ENCODE measurements at places on chromosomes 5 and 9. TPM values are rescaled to one million over a fixed set of nuclear protein-coding genes. Genes with fewer than 3 reads are reported as not detected.

The PAXX gene
- 14.6 TPM for polyA plus RNA-seq

DNA sequence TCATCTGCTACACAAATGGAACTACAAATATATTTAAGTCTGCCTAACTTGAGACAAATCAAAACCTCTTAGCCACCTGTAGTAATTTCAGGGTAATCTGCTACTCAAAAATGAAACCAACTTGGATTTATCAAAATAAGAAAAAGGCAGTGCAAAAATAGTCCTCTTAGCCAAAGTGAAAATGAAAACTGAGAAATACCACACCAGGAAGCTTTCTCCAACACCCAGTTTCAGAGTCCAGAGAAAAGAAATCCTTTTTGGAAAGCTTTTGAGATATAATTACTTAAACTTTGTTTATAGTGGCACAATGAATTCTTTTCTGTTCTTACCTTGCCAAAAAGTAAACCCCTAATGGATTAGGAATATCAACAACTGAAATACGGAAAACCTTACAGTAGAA lies 990.4 kb downstream of the EFNA5 start:
- H3K4me1 ChIP-seq: no peaks in the 10 kb centered on the region
- H3K36me3 ChIP-seq: no peaks in the 10 kb centered on the region
- DNase-seq: no peak
- no peaks in the 10 kb centered on the region for H3K27me3 ChIP-seq
- no peak overlapping the region for H3K27ac ChIP-seq
- no peak overlapping the region for H3K4me3 ChIP-seq

DNA sequence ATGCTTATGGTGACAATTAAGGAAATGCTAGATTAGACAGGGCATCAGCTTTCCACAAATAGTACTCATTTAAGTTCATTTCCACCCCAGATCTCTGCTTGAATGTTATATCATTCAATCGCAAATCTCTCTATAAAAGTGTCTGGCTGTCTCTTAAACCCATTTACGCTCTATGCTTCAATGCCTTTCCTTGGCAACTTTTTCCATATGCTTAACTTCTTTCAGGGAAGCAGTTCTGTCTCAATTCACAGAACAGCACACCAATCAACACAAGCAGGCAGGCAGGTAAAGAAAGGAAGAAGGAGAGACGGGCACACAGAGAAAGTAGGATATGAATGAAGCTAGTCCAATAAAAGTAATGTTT lies 243.1 kb downstream of the DENND1A start:
- H3K27ac ChIP-seq: no peak overlapping the region
- H3K36me3 ChIP-seq: no peaks in the 10 kb centered on the region
- DNase-seq: no peak

DNA sequence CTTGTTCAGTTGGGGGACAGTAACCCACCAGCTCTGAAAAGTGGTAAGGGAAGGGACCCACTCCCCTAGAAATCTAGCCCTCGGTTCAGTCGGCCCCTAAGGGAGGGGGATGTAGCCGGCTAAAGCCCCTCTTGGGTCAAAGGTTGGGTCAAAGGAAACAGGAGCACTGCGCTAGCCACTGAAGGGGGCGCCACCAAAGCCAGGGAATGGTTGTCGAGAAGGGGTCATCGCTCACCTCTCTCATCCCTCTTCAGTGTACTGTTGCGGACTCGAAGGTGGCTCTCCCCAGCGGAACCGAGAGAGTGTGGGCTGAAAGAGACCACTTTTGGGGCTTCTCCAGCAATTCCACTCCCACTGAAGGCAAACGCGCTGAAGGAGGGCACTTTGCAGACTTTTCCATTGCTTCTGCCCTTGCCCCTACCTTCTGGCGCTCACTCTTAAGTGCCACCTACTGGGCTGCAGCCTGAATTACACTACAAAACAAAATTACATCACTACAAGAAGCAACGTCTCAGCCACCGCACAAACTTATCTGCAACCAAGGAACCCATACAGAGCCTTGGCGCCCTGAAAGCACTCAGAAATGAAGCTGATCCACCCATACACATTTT lies 396.9 kb downstream of the PDE4D start:
- no peak for DNase-seq
- H3K4me3 ChIP-seq: no peak overlapping the region
- no peak overlapping the region for H3K27ac ChIP-seq
- H3K4me1 ChIP-seq: no peaks in the 10 kb centered on the region
- no peaks in the 10 kb centered on the region for H3K27me3 ChIP-seq

DNA sequence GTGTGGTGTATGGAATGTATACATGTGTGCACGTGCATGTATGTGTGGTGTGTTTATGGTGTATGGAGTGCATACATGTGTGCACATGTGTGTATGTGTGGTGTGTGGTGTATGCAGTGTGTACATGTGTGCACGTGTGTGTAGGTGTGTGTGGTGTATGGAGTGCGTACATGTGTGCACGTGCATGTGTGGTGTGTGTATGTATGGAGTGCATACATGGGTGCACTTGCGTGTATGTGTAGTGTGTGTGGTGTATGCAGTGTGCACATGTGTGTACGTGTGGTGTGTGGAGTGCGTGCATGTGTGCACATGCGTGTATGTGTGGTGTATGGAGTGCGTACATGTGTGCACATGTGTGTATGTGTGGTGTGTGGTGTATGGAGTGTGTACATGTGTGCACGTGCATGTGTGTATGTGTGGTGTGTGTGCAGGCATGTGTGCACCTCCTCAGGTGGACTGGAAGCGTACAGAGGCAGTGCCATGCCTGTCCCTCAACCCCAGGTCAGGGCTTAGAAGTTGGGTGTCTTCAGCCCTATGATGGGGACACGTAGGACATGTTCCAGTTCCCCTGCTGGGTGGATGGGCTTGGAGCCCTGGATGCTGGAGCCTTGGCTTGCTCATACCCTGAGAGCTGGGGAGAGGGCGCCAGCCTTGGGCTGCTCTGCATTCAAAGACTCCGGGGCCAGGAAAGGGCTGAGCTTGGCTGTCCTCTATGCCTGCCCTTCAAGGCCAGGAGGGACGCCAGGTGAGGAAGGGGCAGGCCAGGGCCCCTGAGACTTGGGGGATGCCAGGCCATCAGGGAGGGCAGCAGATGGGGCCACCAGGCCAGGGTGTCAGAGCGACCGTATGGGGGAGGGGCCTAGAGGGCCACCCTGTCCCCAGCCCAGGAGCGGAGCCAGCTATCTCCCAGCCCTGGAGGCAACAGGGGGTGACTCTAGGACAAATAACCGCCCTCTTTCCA lies 12.2 kb downstream of the MYMK start:
- no peak overlapping the region for H3K4me3 ChIP-seq
- H3K27me3 ChIP-seq: peaks cover 22% of the 10 kb centered on the region
- H3K4me1 ChIP-seq: peaks cover 12% of the 10 kb centered on the region
- no peak for DNase-seq
- H3K27ac ChIP-seq: no peak overlapping the region

DNA sequence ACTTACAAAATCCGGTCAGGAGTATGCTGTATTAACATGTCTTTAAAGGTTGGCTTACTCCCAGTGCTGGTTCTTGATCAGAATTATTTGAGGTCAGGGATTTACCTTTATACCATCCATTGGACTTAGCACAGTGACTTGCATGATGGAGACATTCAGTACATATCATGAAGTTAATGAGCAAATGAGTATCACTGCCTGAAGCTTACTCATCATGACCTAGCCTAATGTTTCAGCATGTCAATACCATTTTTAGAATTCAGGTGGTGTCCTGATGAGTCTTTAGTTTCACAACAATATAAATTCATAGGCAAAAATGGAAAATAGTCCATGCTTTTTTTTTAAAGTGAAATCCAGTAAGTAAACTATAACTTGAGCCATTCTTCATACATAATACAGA lies 226.0 kb upstream of the C9orf72 start:
- no peaks in the 10 kb centered on the region for H3K36me3 ChIP-seq
- H3K27ac ChIP-seq: peak overlapping the region; percentile 65
- H3K27me3 ChIP-seq: no peaks in the 10 kb centered on the region
- H3K4me1 ChIP-seq: peaks cover 12% of the 10 kb centered on the region
- no peak overlapping the region for H3K4me3 ChIP-seq

DNA sequence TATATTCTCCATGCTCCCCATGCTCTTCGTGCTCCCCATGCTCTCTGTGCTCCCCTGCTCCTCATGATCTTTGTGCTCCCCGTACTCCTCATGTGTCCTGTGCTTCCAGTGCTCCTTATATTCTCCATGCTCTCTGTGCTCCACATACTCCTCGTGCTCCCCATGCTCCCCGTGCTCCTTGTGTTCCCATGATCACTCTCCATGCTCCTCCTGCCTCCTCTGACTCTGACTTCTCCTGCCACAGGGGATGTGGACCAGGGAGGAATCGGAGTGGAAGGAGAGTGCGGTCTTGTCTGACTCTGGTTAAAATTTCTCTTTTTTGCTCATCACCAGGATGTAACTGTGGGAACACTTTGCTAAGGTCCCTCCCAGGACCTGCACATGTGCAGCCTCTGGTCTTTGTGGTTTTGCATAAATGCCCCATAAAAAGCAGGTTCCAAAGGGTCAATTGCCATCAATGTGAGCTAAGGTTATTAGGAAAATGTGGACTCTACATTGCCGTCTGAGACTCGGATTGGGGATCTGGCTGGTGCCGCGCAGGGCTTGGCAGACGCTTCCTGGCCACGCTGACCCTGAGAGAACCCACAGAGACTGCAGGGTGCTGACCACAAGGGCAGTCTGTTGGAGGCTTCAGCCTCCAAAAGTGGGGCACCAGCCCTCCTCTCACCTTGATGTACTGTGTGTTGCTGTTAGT lies 52.5 kb downstream of the TRIP13 start:
- no peak overlapping the region for H3K27ac ChIP-seq
- peaks cover 43% of the 10 kb centered on the region for H3K27me3 ChIP-seq
- no peak for DNase-seq
- H3K36me3 ChIP-seq: no peaks in the 10 kb centered on the region
- H3K4me1 ChIP-seq: no peaks in the 10 kb centered on the region
- H3K4me3 ChIP-seq: no peak overlapping the region

- H3K27ac ChIP-seq: no peak overlapping the region
- H3K4me3 ChIP-seq: no peak overlapping the region
- H3K4me1 ChIP-seq: no peaks in the 10 kb centered on the region
- H3K27me3 ChIP-seq: peaks cover 14% of the 10 kb centered on the region
Observed at GRCh38 chr9:127197861-127198430, 66.6 kb upstream of the GARNL3 start.

DNA sequence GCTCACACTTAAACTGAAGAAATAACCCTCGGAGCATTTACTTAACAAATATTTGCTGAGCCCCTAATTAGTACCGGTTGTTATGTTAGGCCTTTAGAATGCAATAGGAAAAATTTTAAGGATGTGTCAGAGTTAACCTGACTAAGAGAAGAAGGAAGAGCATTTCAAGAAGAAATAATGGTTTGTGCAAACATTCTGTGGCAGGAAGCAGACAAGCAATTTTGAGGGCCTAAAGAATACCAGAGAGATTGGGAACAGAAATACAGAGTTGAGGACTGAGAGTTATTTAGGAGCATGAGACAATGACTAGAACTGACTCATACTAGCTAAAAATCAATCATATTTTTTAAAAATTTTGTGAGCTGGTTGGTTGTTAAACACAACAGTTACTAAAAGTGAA lies 218.8 kb downstream of the PRR16 start:
- H3K36me3 ChIP-seq: no peaks in the 10 kb centered on the region
- no peak overlapping the region for H3K27ac ChIP-seq
- DNase-seq: no peak

- DNase-seq: no peak
- no peak overlapping the region for H3K4me3 ChIP-seq
- no peaks in the 10 kb centered on the region for H3K36me3 ChIP-seq
- H3K27ac ChIP-seq: no peak overlapping the region
- no peaks in the 10 kb centered on the region for H3K4me1 ChIP-seq
- no peaks in the 10 kb centered on the region for H3K27me3 ChIP-seq
Observed at GRCh38 chr5:149651686-149652085, 70.4 kb downstream of the ARHGEF37 start.

The FOXD4L5 gene
- polyA plus RNA-seq: 0.01 TPM

Data from keratinocyte (primary cell).